BE2C (cell line): ENCODE measurements at places on chromosomes 3 and 15.

GRCh38 chr3:127044996-127045395 is 62.1 kb downstream of the PLXNA1 start:
- DNase-seq: peak; percentile 53

DNA sequence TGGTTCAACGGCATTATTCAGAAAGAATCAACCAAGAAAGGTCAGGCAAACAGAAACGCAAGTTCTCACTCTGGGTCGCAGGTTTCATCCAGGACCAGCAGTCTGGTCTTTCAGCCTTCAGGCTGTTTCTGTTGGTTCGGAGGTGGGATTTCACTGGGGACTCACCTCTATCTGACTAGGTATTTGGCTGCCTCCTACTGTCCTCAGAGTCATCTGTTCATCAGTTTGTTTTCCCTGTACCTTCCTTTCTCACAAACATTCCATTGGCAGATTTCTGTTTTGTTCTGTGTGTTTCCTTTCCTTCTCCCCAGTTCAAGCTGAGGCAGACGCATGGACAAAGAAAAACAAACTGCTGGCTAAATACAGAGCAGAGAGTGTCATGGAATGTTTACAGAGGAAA is 1046.6 kb upstream of the CFAP20DC start:
- no peak for DNase-seq

DNA sequence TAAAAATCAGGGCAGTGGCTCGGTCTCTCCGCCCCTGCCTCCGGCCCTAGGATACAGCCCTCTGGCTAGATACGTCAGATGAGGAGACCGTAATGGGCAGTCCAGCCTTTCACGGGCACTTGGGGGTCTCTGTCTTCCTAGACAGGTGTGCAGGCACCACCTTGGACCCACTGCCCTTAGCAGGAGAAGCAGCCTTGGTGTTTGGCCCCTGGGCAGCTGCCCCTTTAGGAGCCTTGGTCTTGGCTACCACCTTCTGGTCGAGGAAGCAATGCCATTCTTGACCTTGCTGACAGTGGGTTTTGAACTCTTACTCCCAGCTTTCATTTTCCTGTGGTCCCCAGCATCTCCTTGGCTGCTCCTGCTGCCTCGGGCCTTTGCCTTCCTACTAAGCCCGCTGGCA is 149.7 kb upstream of the FRMD4B start:
- no peak for DNase-seq

DNA sequence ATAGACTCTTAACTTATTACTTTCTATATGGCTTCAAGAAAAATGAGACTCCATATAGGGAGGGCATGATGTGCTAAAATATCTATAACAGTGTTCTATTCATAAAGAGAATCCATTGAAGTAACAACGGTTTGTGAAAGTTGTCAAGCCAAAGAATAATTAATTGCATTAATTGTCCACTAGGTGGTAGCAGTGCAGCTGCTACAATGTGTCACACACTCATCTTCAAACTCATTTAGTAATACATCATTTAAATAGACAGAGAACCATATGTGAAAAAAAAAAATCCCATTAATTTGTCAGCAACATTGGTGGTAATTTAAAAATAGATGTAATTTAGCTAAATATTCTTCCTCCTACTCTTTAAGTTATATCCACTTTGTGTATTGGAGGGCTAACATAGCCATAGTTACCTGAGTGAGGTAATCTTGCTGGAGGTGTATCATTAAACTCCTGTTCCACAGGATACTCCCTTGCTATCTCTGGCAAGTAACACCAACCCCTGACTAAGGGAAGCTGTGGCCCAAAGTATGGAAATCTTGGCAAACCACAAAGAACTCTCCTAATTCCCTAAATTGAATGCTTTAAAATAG is 3.7 kb upstream of the CPA3 start:
- no peak for DNase-seq

DNA sequence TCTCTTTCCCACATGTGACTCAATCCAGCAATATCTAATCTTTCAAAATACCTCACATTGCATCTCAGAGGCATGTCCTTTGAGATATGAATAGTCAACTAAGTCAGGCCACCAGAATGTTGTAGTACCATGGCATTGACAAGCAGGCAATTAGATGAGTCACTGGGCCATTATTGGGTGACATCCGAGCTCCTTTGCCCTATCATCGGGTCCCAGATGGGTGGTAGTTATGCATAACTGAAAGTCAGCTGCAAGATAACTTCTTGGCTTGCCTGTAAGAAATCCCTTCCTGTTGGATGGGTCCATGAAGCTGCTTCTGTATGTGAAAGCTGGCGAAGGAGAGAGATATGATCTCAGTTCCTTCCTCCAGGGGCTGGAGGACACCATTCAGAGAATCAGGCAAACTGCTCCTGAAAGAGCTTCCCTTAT is 32.8 kb downstream of the ARRDC4 start:
- peak; percentile 35 for DNase-seq

- no peak for DNase-seq
Observed at GRCh38 chr15:94739639-94740038, 508.3 kb downstream of the MCTP2 start.

DNA sequence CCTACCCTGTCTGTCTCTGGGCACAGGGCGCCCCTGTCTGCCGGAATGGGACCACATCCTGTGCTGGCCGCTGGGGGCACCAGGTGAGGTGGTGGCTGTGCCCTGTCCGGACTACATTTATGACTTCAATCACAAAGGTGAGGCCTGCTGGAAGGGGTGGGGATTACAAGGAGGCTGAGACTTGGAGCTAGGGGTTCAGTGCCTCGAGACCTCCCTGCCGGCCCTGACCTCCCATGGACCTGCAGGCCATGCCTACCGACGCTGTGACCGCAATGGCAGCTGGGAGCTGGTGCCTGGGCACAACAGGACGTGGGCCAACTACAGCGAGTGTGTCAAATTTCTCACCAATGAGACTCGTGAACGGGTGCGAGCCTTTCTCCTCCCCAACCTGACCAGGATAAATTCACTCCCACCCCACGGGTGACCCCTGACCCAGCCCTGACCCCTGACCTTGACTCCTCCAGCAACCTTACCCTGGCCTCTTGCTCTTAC is 20.4 kb downstream of the PTH1R start:
- DNase-seq: no peak

- DNase-seq: no peak
Observed at GRCh38 chr3:175980486-175981090, 1121.5 kb downstream of the NAALADL2 start.

- no peak for DNase-seq
Observed at GRCh38 chr3:156316076-156316475, 195.7 kb downstream of the KCNAB1 start.

- peak; percentile 71 for DNase-seq
Observed at GRCh38 chr3:124995460-124995994, 60.3 kb downstream of the HEG1 start.

DNA sequence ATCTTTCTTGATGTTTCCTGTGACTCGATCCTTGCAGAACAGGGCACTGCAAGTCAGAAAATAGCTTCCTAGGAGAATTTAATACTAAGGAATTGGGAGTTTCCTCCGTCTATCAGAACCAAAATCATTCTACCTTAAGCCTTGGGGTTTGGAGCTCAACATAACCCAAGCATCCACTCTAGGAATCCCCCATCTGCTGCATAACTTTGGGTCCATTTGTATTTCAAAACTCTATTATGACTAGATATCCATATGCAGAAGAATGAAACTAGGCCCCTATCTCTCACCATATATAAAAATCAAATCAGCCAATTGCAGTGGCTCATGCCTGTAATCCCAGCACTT is 61.7 kb upstream of the AKAP13 start:
- no peak for DNase-seq

- peak; percentile 35 for DNase-seq
Observed at GRCh38 chr3:136277634-136278033, 27.5 kb downstream of the PCCB start.

DNA sequence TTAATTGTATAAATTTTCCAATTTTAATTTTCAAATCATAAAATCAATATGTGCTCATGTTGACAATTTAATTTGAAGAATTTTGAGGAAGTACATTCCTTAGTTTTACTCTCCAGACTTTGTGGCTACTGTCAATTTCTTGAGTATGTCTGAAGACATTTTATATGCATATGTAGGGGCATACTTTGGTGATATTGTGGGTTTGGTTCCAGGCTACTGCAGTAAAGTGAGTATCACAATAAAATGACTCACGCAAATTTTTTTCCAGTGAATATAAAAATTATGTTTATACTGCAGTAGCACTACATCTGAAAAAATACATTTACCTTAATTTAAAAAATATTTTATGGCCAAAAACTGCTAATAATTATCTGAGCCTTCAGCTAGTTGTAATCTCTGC is 123.2 kb upstream of the PLCL2 start:
- no peak for DNase-seq

GRCh38 chr3:158217992-158218391 is 108.1 kb downstream of the RSRC1 start:
- no peak for DNase-seq

GRCh38 chr3:177837951-177838655 is 640.8 kb upstream of the TBL1XR1 start:
- DNase-seq: no peak

GRCh38 chr3:62169906-62170660 is 203.3 kb downstream of the FEZF2 start:
- no peak for DNase-seq

GRCh38 chr15:68578175-68578979 is 416 bp upstream of the CORO2B start:
- peak; percentile 78 for DNase-seq

DNA sequence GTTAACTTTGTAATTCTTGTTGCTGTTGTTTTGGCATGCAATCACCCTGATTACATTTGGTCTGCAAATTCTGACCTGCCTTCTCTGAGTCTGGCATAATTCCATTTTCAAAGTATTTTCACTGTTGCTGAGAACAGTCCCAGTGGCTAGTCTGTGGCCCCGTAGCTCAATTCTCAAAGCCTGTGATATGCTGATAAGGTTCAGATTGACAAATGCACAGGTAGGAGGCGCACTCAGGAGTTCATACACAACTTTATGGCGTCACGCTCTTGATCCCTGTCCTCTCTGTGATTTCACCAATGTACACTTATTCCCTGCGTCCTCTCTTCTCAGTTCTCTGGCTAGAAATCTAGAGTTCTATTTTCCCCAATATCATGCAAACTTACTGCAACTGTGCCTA is 376.6 kb upstream of the SLCO3A1 start:
- DNase-seq: no peak
